ENCODE measurements at places on chromosomes 7 and 10.

- no peak for DNase-seq
Measured at GRCh38 chr7:47557694-47558670, 23.9 kb downstream of the TNS3 start.

GRCh38 chr10:14399641-14400040 is 68.9 kb upstream of the FRMD4A start:
- no peak for DNase-seq

- DNase-seq, result peak; percentile 12
Measured at GRCh38 chr10:17257466-17258321, 29.7 kb downstream of the VIM start.

DNA sequence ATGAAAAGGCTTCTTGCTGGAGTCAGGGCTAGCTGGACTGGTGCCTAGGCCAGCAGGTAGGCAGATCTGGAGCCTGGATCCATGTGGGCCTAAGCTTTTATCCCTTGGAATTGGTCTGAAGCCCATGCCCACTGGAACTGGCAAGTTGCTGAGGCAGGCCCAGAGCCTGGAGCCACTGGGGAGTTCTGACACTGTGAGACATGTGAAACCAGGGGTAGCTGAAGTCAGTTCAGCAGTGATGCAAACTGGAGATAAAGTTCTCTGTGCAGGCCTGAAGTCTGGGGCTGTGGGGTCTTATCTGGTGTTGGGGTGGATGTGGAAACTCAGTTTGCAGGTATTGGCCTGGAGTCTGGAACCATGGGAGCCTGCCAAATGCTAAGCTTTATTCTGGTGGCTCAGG is 9.7 kb upstream of the THSD7A start:
- no peak for DNase-seq

DNA sequence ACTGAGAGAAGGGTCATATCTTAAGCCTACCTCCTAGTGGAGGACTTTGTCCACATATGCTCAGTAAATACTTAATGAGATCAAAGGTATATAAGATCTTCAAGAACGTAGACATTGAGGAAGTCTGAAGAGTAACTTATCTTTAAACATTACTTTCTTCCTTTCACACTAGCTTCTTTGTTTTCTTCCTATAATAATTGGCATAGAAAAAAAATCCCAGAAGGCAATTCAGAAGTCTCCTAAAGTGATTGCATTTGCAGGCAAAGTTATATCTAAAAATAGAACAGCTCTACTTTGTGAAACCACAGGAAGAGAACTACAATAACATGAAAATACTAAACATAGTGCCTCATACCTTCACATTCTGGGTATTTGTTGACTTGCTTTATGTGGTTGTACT is 150.4 kb downstream of the PPP1R3A start:
- DNase-seq, result no peak

DNA sequence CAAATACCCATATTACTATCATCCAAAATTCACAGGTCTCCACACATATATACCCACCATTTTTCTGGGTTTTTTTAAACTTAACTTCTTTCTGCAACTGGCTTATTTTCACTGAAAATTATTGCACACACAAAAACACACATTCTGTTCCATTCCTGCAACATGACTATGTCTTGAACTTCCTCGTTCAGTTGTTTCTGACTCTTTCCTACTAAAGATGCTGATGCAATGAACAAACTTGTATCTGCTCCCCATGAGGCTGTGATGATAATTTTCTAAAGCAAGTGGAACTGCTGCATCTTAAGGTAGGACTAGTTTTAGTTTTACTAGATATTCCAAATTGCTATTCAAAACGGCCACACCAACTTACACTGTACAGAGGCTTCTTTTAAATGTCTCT is 77.7 kb downstream of the OSBPL3 start:
- DNase-seq, result no peak

GRCh38 chr10:44309939-44310761 is 74.7 kb downstream of the CXCL12 start:
- no peak for DNase-seq

GRCh38 chr7:84081973-84082522 is 112.5 kb downstream of the SEMA3A start:
- DNase-seq, result no peak

GRCh38 chr10:96618653-96619052 is 31.8 kb upstream of the TM9SF3 start:
- DNase-seq, result no peak

GRCh38 chr10:126240483-126240882 is 147.8 kb downstream of the ADAM12 start:
- DNase-seq, result no peak

DNA sequence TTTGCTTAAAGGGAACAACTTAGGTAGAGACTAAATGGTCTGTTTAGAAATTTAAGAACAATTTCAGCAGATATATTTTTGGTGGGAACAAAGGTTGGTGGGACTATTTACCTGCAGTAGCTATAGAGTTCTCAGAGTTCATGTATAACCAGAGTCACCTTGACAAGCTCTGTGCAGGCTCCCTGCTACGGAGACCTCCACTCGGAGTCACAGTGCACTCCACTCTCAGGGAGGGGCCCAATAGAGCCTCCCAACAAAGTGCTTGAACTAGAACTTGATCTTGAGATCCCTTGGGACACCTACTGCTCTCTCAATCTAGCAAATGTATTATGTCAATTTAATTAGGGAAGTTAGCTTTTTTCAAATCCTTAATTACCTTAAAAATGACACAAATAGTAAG is 2.3 kb downstream of the MYPN start:
- no peak for DNase-seq

GRCh38 chr7:134447383-134447782 is 11.5 kb downstream of the AKR1B1 start:
- DNase-seq, result no peak

DNA sequence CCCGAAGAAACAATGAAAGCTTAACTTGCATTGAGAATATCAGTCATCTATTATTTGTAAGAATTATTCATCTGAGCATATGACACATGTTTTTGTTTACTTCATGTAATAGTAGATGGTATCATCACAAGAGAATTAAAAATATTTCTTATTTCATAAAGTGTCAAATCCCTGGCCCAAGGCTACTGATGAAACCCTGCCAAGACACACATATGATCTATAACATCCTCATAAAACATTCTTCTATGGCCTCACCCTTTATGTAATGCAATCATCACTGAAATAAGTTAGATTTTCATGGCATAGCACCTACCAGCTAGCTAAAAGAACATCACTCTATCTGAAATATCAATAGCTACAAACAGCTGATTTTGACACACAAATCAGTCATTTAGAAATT is 385.6 kb upstream of the PHF14 start:
- DNase-seq, result no peak

DNA sequence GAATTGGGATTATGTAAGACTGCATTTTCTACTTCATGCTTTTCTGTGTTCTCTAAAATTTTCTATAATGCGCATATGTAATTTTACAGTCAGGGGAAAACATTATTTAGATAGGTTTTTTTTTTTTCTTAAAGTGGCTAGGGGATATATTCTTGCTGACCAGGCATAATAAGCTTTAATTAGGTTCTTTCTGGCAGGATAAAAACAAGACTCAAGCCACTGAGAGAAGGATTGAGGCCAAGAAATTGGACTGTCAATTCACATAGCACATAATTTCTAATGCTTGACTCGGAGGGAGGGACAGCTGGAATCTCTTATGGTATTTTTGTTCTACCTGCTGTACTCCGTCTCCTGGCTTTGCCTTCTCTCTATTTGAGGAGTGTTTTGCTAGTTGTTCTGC is 119.8 kb upstream of the NPVF start:
- DNase-seq, result no peak
